ENCODE measurements at places on chromosomes 3 and 15.
A peak's percentile ranks its signal among the peaks of the same experiment; 100 is the strongest.

DNA sequence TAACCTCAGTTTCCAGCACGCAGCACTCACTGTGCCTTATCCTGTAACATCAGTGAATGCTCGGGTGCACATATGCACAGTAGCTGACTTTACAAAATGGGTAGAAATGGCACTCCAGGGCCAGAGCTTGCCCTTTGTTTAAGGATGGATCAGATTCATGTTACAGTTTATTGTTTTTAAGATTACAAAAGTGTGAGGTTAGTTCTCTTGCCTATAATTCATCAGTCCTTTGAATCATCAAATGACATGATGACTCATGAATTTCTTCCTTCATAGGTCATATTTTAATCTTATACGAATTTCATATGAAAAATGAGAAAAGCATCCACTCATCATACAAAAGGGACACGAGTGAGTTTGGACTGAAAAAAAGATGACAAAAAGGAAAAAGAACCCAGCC, 545.3 kb downstream of the GBE1 start:
- DNase-seq = no peak

DNA sequence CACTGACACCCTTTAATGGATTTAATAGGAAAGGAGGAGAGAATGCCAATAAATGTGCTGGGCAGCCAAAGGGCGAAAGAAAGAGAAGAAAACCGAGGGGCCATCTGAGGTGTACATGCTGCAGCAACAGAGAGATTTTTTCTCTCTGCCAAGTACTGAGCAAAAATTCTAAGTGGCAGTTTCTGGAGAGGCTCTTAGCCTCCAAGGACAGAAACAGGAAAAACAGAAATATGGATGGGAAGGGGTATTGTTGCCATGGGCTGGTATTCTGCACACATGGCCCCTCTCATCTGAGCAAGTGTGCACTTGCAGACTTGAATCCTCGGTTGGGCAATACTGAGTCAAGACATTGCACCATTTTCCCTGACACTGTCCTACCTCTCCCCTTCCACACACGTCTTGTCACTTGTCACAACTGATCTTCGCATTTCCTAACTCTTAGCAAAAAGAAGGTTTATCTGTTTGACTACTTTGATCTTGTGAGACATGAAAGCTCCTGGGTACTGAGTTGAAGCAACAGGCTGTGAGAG, 73.9 kb downstream of the PRICKLE2 start:
- DNase-seq = no peak

DNA sequence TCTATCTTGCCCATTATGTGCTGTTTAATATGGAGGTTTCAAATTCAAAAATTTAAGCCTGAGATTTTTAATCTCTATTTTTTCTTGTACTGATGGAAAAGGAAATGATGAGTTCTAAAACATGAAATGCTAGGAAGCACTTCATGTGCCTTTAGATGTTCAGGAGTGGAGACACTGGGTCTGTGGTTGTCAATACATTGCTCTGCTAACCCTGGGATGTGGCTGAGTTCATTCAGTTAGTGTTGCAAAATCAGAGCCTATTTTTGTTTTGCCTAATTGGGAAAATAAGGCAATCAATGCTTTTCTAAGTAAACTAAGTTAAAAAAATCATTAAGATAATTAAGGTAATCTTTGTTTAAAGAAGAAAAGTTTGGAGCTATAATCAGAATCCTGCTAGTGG, 83.1 kb downstream of the DIPK2A start:
- DNase-seq = no peak

DNA sequence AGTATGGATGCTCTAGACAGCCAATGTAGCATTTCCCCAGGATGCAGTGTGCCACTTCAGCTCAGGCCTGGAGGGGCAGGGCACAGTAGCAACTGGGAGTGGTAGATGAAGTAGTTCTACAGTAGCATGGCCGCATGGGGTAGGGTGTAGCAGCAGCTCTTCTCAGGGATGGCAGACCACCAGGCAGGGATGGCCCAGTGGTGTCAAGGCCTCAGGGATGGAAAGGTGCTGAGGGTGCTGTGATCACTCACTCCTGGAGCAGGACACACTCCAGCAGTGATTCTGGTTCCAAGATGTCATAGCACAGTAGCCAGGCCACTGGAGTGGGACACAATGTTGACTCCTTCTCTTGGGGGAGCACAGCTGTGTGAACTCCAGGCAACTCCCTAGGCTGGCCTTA, 210.9 kb upstream of the LYSMD4 start:
- no peak for DNase-seq

DNA sequence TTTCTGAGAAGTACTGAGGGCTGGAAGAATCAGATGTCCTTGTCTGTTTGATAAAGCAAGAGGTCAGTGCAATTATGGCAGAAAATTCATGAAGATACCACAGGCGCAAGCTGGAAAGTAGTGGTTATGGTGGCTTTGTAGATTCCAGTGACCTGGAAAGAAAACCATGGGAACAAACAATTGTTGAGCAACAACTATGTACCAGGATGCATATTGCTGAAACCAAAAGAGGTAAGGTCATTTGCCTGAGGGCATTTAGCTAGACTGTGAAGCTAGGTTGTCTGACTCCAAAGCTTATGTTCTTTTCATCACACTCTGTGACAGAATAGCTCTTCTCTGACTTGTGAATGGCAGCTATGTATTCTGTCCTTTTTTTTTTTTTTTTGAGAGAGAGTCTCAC, 74.0 kb downstream of the B3GALNT1 start:
- DNase-seq = no peak

DNA sequence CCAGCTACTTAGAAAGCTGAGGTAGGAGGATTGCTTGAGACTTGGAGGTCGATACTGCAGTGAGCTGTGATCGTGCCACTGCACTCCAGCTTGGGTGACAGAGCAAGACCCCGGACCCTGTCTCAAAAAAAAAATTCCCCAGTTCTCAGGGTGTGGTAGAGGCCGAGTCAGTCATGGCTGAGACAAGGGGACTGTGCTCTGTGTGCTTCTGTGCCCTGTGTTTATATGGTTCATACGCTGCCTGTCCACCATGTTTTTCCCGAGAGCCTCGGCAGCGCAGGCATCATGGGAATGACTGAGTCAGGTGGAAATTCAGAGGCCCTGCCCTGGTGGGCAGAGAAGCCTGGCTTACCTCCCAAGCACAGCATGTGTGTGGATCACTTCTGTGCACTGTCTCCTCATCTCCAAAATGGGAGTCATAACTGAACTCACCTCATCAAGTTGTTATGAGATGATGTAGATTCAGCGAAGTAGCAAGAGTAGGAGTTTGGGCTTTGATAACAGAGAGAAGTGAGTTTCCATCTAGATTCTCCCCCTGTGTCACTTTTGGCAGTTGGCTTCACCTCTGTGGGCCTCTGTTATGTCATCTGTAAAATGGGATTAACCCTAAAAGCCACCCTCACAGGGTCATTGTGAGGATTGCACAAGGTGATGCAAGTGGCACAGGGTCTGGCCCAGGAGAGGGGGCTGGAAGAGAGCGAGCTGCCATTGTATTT, 56.9 kb downstream of the FLNB start:
- DNase-seq = no peak

DNA sequence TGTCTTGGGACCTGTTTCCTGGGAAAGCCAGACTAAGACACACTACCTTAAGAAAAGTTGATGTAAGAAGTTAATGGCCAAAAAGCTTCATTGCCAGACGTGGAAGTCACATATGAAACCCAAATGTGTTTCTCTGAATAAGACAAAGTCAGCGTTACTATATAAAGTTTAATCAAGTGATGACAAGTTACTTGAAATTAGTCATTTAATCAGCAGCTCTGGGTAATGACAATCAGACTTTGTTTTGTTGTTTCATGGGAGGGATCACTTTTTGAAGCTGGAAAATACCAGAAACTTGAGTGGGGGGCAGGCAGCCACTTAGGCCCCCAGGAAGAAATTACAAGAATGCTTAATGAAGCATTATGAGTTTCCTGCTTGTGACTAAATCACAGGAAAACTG, 218.6 kb downstream of the PTPRG start:
- no peak for DNase-seq

DNA sequence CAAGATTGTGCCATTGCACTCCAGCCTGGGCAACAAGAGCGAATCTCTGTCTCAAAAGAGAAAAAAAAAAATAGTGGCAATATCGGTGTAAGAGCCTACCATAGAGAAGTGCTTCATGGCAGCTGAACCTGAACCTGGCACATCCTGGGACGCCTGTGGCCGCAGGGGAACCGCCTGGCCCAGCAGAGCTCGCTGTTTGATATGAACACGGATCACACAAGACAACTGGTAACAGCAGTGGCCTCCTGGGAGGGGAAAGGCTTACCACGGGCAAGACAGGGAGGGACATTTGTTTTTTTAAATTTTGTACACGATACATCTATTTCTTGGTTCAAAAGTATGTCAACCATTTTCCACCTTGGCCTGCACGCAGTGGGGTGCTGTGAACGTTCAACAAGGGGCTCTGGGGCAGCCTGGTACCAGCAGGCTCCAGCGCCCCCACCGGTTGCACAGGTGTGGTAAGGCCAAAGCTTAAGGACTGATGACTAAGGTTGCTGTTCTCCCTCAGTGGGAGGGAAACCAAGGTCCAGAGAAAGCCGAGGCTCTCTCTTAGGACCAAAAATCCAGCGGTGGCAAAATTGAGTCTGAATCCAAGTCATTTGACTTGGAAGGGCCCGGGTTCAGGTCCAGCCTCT, 21.7 kb upstream of the EPHB3 start:
- DNase-seq = no peak

DNA sequence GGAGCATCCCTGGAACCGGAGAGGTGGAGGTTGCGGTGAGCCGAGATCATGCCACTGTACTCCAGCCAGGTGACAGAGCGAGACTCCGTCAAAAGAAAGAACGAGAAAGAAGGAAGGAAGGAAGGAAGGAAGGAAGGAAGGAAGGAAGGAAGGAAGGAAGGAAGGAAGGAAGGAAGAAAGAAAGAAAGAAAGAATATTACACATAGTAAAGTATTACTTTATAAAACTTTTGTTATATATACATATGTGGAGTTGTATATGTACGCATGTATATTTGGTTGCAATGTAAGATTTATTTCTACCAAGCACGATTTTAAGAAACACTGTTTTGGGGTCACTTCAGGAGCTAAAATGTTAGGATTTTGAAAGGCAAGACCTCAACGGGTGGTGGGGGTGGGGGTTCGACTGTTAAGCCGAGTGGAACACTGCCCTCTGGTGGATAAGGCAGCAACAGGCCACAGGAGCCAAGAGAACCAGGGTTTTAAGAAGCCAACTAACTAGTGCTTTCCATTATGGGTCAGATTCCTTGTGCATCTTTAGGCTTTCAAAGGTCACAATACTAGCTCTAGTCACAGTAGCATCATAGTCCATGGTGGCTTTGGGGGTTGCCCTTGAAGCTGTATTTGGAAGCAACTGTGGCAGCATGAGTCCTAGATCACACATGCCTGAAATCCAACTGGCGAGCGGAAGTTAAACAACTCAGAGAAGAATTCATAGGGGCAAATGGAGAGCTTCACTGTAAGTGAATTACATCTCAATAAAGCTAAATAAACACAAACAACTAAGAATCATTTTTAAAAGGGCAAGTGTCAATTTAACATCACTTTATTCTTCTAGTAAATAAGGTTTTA, 22.5 kb downstream of the GLB1 start:
- peak; percentile 64 for DNase-seq

GRCh38 chr3:174957551-174958001, 98.4 kb downstream of the NAALADL2 start:
- no peak for DNase-seq

DNA sequence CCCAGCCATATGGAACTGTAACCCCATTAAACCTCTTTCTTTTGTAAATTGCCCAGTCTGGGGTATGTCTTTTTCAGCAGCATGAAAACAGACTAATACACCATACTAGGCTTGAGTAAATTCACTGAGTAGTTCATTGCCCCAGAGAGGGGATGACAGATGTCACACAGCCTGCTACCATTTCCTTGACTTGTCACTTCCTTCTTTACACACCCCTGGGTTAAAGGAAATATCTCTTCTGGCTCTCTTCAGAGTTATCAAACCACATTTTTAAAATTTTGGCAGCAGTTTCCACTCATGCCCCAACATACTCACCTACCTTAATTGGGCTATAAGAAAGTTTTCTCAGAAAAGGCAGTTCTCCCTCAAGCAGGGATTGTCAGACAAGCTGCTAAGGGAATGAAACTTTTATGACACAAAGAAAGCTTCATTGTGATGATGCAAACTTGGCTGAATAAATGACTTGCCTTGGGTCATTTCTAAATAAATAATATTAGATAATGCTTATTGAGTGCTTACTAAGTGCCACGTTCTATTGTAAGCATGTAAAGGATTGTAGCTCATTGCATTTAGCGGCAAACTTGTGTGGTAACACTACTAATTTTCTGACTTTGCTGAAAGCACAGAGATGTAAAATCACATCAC, 68.0 kb upstream of the RBMS3 start:
- no peak for DNase-seq

- DNase-seq = no peak
Observed at GRCh38 chr3:49454458-49454857, 15.6 kb upstream of the DAG1 start.

DNA sequence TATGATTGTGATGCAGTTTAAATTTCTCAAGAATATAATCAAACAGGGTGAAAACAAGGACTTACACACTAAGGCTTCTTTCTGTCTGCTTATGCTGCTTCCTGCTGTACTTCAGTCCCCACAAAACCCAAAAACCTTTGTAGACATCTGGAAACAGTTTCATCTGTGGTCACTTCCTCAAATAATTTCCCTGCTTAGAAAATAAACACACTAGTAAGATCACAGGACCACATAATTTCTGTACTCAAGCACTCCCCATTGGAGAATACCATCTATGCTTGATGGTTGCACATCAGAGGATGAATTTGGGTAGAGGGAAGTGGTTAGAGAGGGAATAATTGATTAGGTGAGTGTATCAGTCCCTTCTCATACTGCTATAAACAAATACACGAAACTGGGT, 266.2 kb downstream of the LSAMP start:
- DNase-seq = no peak

DNA sequence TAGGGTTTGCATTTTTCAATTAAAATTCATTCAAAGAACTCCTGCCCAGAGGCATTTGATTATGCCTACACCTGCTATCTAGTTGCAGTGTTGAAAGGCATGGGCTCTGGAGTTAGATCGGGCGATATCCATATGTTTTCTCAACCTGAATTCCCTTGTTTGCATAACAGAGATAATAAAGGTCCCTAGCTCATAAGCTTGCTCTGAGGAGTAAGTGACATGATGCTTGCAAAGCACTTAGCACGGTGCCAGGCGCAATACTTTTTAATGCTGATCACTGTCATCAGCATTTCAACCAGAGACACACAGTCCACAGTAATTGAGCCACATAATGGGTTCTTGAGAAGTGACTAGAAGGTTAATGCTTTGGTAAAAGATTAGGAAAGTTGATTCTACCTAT, 106.3 kb upstream of the SAMMSON start:
- no peak for DNase-seq

DNA sequence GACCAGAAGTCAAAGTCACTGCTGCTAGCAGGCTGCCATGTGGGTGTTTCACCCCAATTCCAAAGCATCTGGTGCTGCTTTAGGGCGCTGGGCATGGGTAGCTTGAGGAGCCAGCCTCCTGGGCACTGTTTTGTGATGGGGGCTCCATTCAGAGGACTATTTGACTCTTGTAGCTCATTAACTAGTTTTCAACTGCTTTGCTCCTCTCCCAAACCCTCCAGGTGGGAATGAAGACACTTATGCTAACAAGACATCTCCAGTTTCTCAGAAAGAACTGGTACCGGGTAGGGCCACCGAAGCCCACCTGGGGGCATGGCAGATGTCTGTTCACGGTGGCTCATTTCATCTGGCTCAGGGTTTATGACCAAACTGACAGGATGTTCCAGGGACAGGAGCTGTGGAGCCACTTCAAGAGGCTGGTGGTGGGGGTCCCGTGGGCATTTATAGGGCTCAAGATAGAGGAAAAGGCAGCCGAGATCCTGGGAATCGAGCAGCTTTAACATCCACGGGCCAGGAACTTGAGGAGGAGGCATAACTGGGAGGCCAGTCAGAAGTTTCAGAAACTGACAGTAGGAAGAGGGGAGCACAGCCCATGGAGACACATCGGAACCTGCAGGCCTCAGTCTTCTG, 17.7 kb downstream of the AMOTL2 start:
- no peak for DNase-seq

All from activated T-cell treated with anti-CD3 and anti-CD28 coated beads, Interleukin-2, amount 50 U/mL, for 72 hours (primary cell).